NCI-H2081 treated with DMSO at 0.1 percent for 48 hours (cell line): ENCODE measurements at places on chromosomes 3 and 15.

GRCh38 chr3:176141837-176142236 lies 1055.4 kb downstream of the TBL1XR1 start:
- no peak for DNase-seq

GRCh38 chr3:35120026-35120425 lies 519.3 kb upstream of the ARPP21 start:
- no peak for DNase-seq

- DNase-seq: no peak
Observed at GRCh38 chr3:197511853-197512635, 43.7 kb downstream of the BDH1 start.

GRCh38 chr3:124774327-124774718 lies 44.1 kb downstream of the UMPS start:
- DNase-seq: no peak

GRCh38 chr15:38153781-38154180 lies 98.9 kb upstream of the SPRED1 start:
- no peak for DNase-seq

DNA sequence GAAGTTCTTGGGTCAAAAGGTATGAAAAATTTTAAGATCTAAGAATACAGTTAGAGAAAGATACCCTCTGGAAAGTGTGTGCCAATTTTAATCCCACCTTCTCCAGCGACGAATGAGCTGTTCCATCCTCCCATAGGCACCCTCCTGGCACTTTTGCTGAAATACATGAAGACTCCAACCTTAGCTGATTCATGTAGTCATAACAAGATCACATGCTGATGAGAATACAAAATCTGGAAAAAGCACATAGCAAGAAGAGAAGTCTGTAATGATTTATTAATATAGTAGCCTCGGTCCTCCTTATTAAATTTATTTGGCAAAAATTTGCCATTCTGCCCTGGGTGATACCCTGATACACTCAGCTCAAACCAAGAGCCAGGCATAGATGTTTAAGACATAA lies 88.9 kb downstream of the CCR1 start:
- DNase-seq: no peak

GRCh38 chr3:153001210-153002078 lies 160.6 kb upstream of the RAP2B start:
- no peak for DNase-seq

DNA sequence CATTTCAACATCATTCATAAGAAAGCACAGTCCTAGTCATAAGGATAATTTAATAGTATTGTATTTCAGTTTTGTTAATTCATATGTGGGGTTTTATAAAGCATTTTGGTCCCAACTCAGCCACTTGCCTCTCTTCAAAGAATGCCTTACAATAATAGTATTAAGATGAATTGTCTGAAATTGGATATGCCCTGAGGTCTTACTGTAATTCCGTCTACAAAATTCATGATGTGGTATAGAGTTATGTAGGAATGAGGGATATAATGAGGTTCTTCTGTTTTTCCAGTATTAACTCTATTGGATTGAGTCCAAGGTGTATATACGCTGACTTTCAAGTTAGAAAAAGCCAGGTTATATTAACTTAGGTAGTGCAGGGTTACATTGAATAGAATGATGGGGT lies 177.0 kb downstream of the GOLIM4 start:
- DNase-seq: no peak

DNA sequence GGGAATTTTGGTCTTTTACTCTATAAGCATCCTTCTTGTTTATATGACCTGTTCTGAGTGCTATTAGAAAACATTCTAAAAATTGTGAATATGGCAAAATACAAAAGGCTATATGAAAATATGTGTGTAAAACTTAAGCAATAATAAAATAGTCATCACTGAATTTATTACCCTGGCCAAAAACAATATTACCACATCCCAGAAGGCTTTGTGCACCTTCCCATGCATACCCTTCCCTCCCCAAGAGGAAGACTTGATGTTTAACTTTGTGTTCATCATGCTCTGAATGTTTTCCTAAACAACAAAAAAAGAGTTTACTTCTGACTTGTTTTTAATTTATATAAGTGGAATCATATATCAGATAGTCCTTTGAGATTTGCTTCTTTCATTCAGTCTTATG lies 155.1 kb upstream of the TNIK start:
- no peak for DNase-seq

DNA sequence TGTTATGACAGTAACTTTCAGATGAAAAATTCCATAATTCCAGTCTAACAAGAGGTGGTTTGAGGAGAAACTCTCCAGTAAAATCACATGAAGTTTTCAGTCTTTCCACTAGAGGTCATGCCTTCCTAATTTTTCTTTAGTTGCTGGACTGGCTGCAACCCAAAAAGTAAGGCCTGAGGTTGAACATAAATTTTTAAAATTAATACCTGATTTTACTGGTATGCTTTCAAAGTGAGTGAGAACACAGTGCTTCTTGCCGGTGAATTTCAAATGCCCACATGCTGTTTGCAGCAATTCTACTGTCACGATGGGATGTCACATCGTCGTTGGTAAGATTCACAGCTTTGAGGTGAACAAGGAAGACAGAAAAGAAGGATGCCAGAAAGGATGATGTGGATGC lies 89.0 kb upstream of the FGF12 start:
- peak; percentile 64 for DNase-seq

- no peak for DNase-seq
Observed at GRCh38 chr3:63167113-63167512, 111.0 kb upstream of the SYNPR start.

DNA sequence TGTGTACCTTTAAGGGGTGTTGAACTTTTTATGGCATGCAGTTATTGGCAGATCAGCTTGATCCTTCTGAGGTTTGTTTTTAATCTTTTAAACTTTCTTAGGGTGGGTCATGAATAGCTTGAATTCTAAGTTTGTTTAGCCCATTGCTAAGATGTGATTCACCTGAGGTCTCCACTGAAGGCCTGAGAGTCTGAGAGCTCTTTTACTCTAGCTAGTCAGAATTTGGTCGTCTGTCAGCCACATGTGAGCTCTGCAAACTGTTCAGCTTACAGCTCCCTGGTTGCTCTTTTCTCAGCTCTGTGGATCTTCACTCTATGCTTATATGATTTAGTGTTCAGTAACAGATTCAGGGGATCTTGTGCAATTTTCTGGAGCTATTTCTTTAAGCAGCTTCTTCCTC lies 161.3 kb downstream of the ABHD5 start:
- DNase-seq: no peak

DNA sequence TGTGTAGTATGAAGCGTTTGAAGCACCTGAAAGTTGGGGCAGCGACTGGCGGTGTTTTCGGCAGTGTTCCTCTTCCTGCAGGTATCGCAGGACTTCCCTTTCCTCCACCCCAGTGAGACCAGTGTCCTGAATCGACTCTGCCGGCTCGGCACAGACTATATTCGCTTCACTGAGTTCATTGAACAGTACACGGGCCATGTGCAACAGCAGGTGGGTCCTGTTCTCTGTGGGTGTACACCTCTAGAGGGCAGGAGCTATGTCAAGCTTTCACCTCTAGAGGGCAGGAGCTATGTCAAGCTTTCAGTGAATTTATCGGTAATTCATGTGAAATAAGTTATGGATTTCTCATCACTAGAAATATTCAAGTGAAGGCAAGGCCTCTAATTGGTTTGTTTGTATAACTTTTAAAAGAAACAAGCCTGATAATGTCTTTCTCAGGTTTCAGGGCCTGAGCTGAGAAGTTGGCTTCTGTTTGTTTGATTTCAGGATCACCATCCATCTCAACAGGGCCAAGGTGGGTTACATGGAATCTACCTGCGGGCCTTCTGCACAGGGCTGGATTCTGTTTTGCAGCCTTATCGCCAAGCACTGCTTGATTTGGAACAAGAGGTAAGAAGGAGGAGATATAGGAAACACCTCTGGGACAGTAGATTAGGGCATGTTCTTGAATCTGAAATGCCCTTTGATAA lies 5.3 kb downstream of the TUBGCP4 start:
- no peak for DNase-seq
